Liver (tissue), 10 donors: ENCODE measurements at places on chromosomes 5 and 9. TPM values are rescaled to one million over a fixed set of nuclear protein-coding genes. Genes with fewer than 3 reads are reported as not detected.

NTNG2 gene
- total RNA-seq: 0.28 TPM

TPRN gene
- total RNA-seq: 15.8 TPM

MSX2 gene
- total RNA-seq: 0.08 TPM

IL5 gene
- not detected for total RNA-seq

BTNL3 gene
- not detected for total RNA-seq

PDLIM4 gene
- 0.93 TPM for total RNA-seq

DNA sequence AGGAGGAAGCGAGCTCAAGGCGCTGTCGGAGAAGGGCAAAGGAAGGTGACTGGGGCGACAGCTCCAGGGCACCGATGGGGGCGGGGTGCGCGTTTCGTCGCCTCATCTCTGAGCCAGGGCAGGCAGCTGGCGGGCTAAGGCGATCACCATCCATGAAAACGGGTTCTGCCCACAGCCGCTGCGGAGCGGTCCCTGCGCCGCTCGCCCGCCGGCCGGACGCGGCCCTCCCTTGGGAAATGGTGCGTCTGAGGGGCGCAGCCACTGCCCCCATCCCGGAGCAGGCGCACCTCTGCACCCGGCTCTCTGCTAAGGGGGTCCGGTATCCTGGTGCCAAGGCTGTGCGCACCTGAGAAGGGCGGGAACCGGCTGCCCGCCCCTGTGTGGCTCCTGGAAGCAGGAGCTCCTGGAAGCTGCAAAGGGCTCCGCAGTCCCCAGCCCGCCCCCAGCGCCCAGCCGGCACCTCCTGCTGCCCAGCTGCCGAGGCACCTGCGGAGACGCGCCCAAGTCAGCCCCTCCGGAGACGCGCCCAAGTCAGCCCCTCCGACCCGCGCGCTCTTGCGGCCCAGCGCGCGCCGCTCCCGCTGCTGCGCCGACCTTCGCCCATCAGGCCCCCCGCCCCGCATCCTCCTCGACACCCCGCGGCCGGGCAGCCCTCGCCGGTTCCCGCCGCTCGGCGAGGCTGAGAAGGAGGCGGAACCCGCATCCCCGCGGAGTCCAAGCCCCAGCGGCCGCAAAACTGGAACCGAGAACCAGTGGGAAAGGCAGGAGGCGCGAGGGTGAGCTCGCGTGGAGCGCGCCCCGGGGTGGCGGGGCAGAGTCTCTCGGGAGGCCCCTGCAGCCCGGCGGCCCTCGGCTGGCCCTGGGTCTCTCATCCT is 757 bp downstream of the ANKRD34B start:
- peaks cover 17% of the 10 kb centered on the region for H3K4me1 ChIP-seq
- H3K4me3 ChIP-seq: peak overlapping the region; percentile 56
- peaks cover 16% of the 10 kb centered on the region for H3K27me3 ChIP-seq
- DNase-seq: no peak
- H3K36me3 ChIP-seq: no peaks in the 10 kb centered on the region

- no peaks in the 10 kb centered on the region for H3K36me3 ChIP-seq
- H3K4me1 ChIP-seq: no peaks in the 10 kb centered on the region
- H3K4me3 ChIP-seq: no peak overlapping the region
Observed at GRCh38 chr9:100525563-100525962, 52.3 kb upstream of the CAVIN4 start.

- no peak for DNase-seq
- H3K27ac ChIP-seq: no peak overlapping the region
- H3K4me1 ChIP-seq: peaks cover 4% of the 10 kb centered on the region
- no peak overlapping the region for H3K4me3 ChIP-seq
- H3K36me3 ChIP-seq: no peaks in the 10 kb centered on the region
Observed at GRCh38 chr5:140202078-140202477, 27.1 kb downstream of the CYSTM1 start.

GRCh38 chr5:180808461-180809000 is 5.9 kb upstream of the MGAT1 start:
- DNase-seq: no peak
- peaks cover 67% of the 10 kb centered on the region for H3K4me1 ChIP-seq
- no peaks in the 10 kb centered on the region for H3K27me3 ChIP-seq
- peak overlapping the region; percentile 75 for H3K4me3 ChIP-seq

DNA sequence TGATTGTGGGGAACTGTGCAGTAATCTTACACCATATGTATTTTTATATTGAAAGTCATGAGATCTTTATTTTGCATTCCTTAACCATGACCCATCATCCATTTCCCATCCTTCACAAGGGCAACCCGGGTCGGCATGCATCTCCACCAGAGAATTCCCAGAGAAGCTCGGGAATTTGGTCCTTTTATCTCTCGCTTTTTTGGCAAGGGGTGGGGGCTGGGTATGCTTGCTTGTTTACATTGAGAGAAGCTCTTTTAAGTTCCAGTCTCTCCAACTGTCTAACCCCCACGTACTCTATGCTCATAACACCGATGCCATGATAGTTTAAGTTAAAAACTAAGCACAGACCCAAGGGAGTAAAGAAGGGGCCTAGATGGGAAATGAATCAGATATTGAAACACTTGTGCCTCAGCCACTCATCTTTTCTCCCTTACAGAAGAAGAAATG is 109.9 kb upstream of the NFIB start:
- H3K4me1 ChIP-seq: no peaks in the 10 kb centered on the region
- DNase-seq: no peak
- no peaks in the 10 kb centered on the region for H3K27me3 ChIP-seq
- no peak overlapping the region for H3K27ac ChIP-seq
- no peak overlapping the region for H3K4me3 ChIP-seq

GRCh38 chr5:72587661-72588308 is 80.6 kb upstream of the ZNF366 start:
- H3K36me3 ChIP-seq: no peaks in the 10 kb centered on the region
- no peak overlapping the region for H3K27ac ChIP-seq
- H3K27me3 ChIP-seq: no peaks in the 10 kb centered on the region
- DNase-seq: no peak

DNA sequence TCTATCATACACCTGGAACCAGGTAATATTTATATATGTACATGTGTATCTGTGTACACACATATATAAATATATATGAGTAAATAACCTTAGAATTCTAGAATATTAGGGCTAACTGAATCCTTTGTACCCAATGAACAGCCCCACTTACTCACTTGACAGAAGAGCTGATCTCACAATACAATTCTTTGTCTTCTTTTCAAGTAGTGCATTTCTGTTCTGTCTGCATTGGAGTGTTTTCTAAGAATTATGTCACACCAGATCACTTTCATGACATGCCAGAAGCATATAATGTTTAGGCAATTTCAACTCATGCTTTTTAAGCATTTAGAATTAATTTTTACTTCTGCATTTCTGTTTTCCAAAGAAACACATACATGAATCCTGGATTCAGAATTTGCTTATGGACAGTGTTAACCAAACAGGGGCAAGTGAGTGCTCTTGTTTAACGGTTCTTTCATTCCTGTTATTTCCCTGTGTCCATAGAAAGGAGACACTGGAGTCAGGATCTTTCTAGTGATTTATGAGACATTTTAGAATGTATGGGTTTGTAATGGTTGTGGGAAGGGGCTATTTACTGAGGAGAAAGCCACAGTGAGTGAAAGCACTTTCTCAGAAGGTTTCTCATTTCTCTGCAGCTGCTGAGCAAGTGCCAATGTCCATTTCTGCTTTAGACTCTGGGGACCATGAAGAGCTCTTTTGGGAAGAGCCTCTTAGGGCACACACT is 123.2 kb downstream of the RMI1 start:
- H3K4me3 ChIP-seq: no peak overlapping the region
- H3K27ac ChIP-seq: no peak overlapping the region
- no peaks in the 10 kb centered on the region for H3K36me3 ChIP-seq
- H3K27me3 ChIP-seq: peaks cover 2% of the 10 kb centered on the region
- H3K4me1 ChIP-seq: no peaks in the 10 kb centered on the region

DNA sequence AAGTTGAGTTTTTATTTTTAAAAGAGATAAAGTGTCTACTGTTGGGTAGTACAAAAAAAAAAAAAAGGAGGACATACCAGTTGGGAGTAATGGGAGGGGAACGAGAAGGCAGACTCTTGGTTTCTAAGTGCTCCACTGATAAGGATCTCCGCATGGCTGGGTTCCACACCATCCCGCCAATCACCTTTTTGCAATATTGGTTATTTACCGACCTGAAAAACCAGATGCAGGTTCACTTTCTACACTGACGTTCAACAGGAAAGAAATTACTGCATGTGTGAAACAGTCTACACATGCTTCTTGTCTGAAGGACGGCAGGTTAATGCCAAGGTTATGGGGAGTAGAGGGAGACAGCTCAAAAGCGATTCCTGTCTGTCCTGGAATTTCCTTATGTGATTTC is 75.5 kb downstream of the PTPN3 start:
- no peak overlapping the region for H3K4me3 ChIP-seq
- H3K27ac ChIP-seq: no peak overlapping the region
- peaks cover 6% of the 10 kb centered on the region for H3K36me3 ChIP-seq
- no peaks in the 10 kb centered on the region for H3K27me3 ChIP-seq
- DNase-seq: no peak
- no peaks in the 10 kb centered on the region for H3K4me1 ChIP-seq

GRCh38 chr9:121765021-121765950 is 113.9 kb downstream of the DAB2IP start:
- no peak for DNase-seq
- no peak overlapping the region for H3K4me3 ChIP-seq
- peaks cover 3% of the 10 kb centered on the region for H3K4me1 ChIP-seq
- peaks cover 7% of the 10 kb centered on the region for H3K36me3 ChIP-seq
- no peaks in the 10 kb centered on the region for H3K27me3 ChIP-seq
- no peak overlapping the region for H3K27ac ChIP-seq
